Esophagus muscularis mucosa (tissue), 4 donors: ENCODE measurements at places on chromosomes 16 and 17. TPM values are rescaled to one million over a fixed set of nuclear protein-coding genes. Genes with fewer than 3 reads are reported as not detected.

The LSM12 gene
- 37.8 TPM for total RNA-seq

The CMTM1 gene
- 2.0 TPM for total RNA-seq

The TBC1D26 gene
- not detected for total RNA-seq

DNA sequence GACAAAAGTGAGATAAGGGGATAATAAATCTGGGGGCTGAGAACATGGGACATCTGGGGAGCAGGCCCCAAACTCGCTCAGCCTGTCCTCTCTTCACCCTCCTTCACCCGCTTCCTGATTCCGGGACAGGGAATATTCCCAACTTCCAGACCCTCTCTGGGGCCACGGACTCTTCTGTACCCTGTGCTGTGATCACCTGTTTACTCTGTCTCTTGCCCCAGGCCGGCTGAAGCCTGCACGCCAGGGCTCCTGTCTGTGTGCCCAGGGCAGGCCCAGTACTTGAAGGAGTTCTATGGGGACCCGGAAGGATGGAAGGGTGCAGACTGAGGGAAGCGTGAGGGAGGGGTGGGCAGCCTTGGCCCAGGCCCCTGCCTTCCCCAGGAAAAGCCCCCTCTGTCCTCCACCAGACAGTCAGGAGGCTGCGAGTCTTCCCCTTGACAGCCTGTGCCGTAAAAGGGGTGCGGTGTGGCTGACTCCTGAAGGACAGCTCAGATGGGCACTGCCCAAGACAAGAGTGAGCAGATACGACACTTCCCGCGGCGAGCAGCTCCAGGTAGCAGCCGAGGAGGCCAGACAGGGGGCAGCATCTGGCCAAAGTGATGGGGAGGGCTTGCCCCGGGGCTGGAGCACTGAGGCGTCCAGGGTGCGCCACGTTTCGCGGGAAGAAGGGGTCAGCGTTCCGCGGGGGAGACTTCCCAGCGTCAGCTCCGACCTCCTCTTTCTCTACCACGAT is 1.0 kb upstream of the CCNF start:
- peak overlapping the region; percentile 96 for H3K4me3 ChIP-seq
- peaks cover 15% of the 10 kb centered on the region for H3K4me1 ChIP-seq
- DNase-seq: no peak

- peaks cover 14% of the 10 kb centered on the region for H3K4me1 ChIP-seq
- H3K27me3 ChIP-seq: no peaks in the 10 kb centered on the region
- no peak overlapping the region for H3K27ac ChIP-seq
Observed at GRCh38 chr17:60328679-60329078, 63.3 kb downstream of the USP32 start.

DNA sequence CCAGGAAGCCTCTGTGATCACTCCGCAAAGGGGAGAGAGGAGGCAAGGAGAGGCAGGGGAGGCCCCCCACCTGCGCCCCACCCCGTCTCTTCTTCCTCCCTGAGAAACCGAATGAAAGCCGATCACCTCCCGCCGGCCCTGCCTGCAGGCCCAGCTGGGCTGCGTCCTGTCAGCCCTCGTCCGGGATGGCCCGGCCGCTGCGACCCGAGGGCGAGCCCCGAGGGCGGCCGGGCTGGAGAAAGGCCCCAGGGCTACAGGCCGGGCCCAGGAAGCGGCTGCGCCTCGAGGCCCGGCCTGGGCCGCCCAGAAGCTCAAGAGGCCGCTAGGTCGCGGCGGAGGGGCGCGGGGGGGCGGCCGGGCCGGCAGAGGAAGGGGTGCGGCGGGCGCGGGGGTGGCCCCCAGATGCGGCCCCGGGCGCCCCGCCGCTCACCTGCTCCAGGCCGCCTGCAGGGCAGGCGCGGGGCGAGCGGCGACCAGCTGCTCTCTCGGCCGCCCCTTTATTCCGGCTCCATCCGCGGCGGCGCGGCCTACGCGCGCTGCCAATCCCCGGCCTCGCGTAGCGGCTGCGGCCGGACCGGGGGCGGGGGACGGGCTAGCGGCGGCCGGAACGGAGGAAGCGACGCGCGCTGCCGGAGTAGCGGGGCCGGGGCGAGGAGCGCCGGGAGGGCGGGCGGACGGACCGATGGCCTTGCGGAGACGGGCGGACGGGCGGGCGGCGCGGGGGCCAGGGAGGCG is at the start of gene ZNF319:
Gene ZNF319 (minus strand): TSS at position 702 of the 735 bp plus-strand sequence. CDS start 2,407 bp downstream, outside the sequence.
- no peaks in the 10 kb centered on the region for H3K27me3 ChIP-seq
- peak within 1 kb of the TSS; percentile 96 for H3K27ac ChIP-seq
- DNase-seq: no peak
- H3K4me3 ChIP-seq: peak within 1 kb of the TSS; percentile 78
- peaks cover 39% of the 10 kb centered on the region for H3K36me3 ChIP-seq

- H3K27ac ChIP-seq: no peak overlapping the region
- no peaks in the 10 kb centered on the region for H3K27me3 ChIP-seq
- H3K4me1 ChIP-seq: no peaks in the 10 kb centered on the region
- H3K4me3 ChIP-seq: no peak overlapping the region
Observed at GRCh38 chr16:16183562-16183961, 39.7 kb downstream of the ABCC6 start.

DNA sequence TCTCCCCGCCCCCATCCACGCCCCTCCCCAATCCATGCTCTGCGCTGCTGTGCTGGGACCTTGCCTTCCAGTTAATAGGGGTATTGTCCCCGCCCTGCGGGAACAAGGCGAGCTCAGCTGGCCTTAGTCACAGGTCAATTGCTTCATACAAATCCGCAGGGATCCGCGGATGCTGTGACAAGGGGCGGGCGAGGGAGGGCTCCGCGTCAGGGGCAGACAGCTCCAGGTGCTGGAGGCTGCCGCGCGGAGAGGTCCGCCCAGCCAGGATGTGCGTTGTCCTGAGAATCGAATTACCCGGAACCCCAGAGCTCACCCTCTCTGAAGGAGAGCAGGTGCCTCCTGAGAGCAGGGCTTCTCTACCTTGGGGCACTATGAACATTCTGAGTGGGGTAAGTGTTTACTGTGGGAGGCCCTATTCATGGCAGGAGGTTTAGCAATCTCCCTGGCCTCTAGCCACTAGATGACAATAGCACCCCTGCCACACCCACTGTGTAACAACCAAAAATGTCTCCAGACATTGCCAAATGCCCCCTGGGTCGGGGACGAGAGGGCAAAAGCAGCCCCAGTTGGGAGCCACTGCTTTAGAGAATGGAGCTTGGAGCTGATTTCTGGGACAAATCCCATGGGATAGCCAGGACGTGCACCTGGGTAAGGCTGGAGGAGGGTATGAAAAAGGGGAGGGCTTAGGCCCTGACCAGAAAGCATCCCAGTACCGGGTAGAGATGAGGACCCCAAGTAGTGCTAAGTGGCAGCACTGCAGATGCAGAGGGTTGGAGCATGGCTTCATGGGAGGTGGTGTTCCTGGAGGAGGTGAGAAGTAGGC is 138.2 kb downstream of the CYLD start:
- no peaks in the 10 kb centered on the region for H3K36me3 ChIP-seq
- peak; percentile 88 for DNase-seq
- peaks cover 27% of the 10 kb centered on the region for H3K27me3 ChIP-seq

- DNase-seq: no peak
- H3K27ac ChIP-seq: no peak overlapping the region
- H3K36me3 ChIP-seq: no peaks in the 10 kb centered on the region
- H3K4me3 ChIP-seq: no peak overlapping the region
- H3K27me3 ChIP-seq: no peaks in the 10 kb centered on the region
- H3K4me1 ChIP-seq: peaks cover 13% of the 10 kb centered on the region
Observed at GRCh38 chr17:80195141-80195540, 25.0 kb downstream of the SGSH start.

- DNase-seq: no peak
- no peak overlapping the region for H3K27ac ChIP-seq
- H3K27me3 ChIP-seq: no peaks in the 10 kb centered on the region
- no peaks in the 10 kb centered on the region for H3K36me3 ChIP-seq
- no peaks in the 10 kb centered on the region for H3K4me1 ChIP-seq
- H3K4me3 ChIP-seq: no peak overlapping the region
Observed at GRCh38 chr16:69013991-69014390, 91.5 kb upstream of the HAS3 start.

DNA sequence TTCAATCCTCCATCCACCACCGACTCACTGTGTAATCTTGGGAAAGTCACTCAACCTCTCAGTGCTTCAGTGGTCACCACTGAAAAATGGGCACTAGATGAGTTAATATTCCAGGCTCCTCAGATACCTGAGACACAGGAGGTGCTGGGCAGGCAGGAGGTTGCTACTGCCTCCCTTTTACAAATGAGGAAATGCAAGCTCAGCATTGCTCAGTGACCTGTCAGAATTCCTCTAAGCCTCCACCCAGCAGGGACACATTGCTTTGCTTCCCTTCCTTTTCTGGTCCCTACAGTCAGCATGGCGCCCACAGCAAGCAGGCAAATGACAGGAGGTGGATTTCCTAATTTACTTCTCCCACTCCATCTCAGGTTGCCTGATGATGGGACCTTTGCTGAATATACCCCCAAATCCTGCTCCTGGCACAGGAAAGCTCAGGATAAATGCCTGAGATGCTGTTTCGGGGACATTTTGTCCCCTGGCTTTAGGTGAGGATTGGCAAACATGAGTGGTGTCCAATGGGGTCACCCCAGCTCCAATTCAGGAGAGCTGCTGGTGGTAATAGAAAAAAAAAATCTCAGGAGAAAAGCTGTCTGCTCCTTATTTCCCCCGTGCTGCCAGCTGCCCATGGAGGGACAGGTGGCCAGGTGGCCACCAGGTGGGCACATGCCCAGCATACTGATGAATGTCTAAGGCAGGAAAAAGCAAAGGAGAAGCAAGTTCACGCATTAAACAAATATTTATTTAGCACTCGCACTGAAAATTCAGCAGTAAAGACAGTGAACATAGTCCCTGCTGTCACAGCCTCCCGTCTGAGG is 5.0 kb upstream of the KRT13 start:
- no peak overlapping the region for H3K4me3 ChIP-seq
- H3K4me1 ChIP-seq: no peaks in the 10 kb centered on the region
- H3K36me3 ChIP-seq: no peaks in the 10 kb centered on the region
- no peak overlapping the region for H3K27ac ChIP-seq
- peaks cover 4% of the 10 kb centered on the region for H3K27me3 ChIP-seq

- H3K36me3 ChIP-seq: peaks cover 36% of the 10 kb centered on the region
- no peak overlapping the region for H3K4me3 ChIP-seq
- no peak for DNase-seq
- no peaks in the 10 kb centered on the region for H3K4me1 ChIP-seq
- H3K27ac ChIP-seq: no peak overlapping the region
- H3K27me3 ChIP-seq: no peaks in the 10 kb centered on the region
Observed at GRCh38 chr17:30996486-30996885, 25.6 kb downstream of the RNF135 start.

GRCh38 chr17:28635506-28635905 is 9.5 kb downstream of the BLTP2 start:
- no peak for DNase-seq
- H3K27me3 ChIP-seq: no peaks in the 10 kb centered on the region
- H3K4me3 ChIP-seq: no peak overlapping the region
- no peak overlapping the region for H3K27ac ChIP-seq
- no peaks in the 10 kb centered on the region for H3K4me1 ChIP-seq
- H3K36me3 ChIP-seq: peaks cover 100% of the 10 kb centered on the region

DNA sequence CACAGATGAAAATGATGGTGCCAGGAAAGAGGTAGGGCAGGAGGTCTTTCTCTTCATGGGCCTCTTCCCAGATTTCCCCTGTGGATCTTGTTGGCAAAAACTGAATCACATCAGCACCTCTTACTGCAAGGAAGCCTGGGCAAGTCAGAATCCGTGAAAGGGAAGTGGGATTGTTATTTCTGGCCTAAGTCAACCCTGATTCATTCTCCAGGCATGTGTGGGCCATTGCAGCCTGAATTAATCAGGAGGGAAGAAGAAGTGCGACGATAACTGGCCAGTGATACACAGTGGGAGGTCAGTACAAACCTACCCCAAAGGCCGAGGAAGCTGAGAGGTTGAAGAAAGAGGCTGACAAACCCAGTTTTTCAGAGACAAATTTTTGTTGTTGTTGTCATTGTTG is 17.9 kb upstream of the NSMCE1 start:
- H3K4me3 ChIP-seq: no peak overlapping the region
- H3K27me3 ChIP-seq: no peaks in the 10 kb centered on the region
- H3K27ac ChIP-seq: peak overlapping the region; percentile 31
- no peak for DNase-seq
- H3K36me3 ChIP-seq: no peaks in the 10 kb centered on the region
- H3K4me1 ChIP-seq: peaks cover 28% of the 10 kb centered on the region

- H3K4me3 ChIP-seq: peak within 1 kb of the TSS; percentile 68
- peaks cover 19% of the 10 kb centered on the region for H3K36me3 ChIP-seq
- H3K27ac ChIP-seq: peak within 1 kb of the TSS; percentile 98
- peaks cover 68% of the 10 kb centered on the region for H3K4me1 ChIP-seq
- H3K27me3 ChIP-seq: peaks cover 3% of the 10 kb centered on the region
- DNase-seq: peak; percentile 100
Observed at GRCh38 chr16:3023669-3024478, at the start of the genes HCFC1R1 and THOC6. HCFC1R1 (minus strand) TSS chr16:3023942; CDS start chr16:3023941, 1 bp downstream. THOC6 (plus strand) TSS chr16:3024035; CDS start chr16:3024327, 292 bp downstream.

DNA sequence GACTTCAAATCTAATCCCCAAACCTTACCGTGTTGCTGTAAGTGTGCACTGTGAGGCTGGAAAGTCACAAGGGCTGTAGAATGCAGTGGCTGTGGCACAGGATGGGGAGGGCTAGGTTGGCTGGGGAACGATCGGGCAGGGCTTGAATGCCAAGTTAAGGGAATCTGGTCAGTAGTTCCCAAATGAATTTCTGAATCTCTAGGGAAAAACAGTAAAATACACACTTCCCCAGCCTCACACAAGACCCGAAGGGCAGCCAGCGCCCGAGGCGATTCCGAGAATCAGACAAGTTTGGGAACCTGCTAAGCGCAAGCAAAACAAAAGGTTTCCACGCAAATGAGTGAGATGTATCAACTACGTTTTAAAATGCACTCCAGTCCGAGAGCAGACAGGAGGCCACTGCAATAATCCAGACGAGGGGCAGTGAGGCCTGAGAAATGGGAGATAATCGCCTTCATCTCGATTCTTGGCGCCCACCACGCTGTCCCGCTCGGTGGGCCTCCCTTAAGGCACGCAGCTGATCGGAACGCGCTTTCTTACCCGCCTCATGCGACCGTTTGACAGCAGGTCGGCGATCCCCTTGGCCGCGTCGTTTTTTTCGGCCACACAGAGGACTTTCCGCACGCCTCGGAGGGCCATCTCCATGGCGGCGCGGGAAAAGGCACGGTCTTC is 599 bp downstream of the TOP3A start:
- peaks cover 58% of the 10 kb centered on the region for H3K4me1 ChIP-seq
- peaks cover 30% of the 10 kb centered on the region for H3K36me3 ChIP-seq

The TMEM238L gene
- not detected for total RNA-seq

DNA sequence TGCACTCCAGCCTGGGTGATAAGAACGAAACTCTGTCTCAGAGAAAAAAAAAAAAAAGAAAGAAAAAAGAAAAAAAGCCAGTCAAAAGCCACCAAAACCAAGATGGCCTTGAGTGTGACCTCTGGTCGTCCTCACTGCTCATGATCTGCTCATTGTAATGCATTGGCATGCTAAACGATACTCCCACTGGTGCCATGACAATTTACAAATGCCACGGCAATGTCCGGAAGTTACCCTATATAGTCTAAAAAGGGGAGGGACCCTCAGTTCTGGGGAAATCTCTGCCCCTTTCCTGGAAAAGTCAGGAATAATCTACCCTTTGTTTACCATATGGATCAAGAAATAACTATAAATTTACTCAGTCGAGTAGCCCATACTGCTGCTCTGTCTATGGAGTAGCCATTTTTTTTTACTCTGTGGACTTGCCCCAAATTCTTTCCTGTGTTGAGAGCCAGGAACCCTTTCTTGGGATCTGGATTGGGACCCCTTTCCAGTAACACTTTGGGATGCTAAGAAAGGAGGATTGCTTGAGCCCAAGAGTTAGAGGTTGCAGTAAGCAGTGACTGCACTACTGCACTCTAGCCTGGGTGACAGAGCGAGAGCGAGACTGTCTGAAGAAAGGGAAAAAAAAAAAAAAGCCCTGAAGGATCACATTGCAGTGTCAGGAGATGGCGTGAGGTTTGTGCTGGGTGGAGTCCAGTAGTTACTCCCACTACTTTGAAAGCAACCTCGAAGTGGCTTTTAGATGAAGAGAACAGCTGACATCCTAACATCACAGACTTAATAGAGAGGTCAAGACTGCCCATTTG is 3.7 kb upstream of the TMEM231 start:
- peaks cover 8% of the 10 kb centered on the region for H3K4me1 ChIP-seq
- H3K4me3 ChIP-seq: no peak overlapping the region
- no peaks in the 10 kb centered on the region for H3K36me3 ChIP-seq
- H3K27me3 ChIP-seq: no peaks in the 10 kb centered on the region
- no peak for DNase-seq
- no peak overlapping the region for H3K27ac ChIP-seq

The TSPAN10 gene
- total RNA-seq: 0.32 TPM
